Smooth muscle cell of the brain vasculature (primary cell): ENCODE measurements at places on chromosomes 5 and 9.

DNA sequence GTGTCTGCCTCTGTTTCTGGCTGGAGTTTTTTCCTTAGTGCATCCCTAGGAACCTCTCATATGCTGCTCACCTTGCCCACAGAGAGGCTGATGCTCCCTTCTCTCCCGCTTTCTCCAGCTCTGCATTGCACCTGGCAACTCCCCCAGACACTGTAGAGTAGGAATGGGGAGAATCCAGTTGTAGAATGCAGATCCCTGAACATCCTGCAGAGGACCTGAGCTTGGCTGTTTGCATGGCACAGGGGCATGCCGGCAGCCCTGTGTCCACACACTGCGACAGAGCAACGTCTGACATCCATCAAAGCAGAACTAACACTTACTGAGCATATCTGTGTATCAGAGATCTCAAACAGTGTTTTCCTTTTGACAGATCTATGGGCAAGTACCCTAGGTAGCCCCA lies 19.9 kb downstream of the IDNK start:
- DNase-seq: no peak

- DNase-seq: no peak
Observed at GRCh38 chr9:82972446-82972845, 90.5 kb downstream of the RASEF start.

- DNase-seq: no peak
Observed at GRCh38 chr5:27313549-27313948, 275.2 kb upstream of the CDH9 start.

DNA sequence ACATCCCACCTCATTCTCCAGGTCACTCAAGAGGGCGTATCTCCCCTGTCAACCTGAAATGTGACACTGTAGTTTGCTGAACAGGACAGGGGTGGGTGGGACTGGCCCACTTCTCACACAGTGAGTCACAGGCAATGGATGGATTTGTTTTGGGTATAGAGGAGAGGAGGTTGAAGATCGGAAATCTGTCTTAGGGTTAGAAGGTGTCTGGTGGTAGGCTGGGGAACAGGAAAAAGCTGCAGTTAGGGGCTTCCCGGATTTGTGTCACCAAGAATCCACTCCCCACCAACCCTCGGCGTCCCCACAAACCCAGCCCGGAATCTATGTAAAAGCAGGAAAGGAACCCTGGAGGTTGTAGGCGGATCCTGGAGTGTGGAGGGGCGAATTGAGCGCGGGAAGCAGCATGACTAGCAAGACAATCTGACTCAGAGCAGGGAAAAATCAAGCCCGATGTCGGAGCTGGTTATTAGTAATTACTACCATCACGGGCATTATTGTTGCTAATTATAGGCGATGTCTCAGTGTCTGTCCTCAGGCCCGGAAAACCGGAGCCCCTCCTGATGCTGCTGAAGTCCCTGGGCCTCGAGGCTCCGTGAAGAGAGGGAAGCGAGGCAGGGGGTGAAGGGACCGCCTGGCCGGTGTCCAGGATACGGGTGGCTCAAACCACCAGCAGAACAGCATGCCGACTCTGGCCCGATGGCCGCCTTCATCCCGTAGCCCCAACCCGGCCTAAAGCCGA lies 1.7 kb upstream of the IRX1 start:
- no peak for DNase-seq

DNA sequence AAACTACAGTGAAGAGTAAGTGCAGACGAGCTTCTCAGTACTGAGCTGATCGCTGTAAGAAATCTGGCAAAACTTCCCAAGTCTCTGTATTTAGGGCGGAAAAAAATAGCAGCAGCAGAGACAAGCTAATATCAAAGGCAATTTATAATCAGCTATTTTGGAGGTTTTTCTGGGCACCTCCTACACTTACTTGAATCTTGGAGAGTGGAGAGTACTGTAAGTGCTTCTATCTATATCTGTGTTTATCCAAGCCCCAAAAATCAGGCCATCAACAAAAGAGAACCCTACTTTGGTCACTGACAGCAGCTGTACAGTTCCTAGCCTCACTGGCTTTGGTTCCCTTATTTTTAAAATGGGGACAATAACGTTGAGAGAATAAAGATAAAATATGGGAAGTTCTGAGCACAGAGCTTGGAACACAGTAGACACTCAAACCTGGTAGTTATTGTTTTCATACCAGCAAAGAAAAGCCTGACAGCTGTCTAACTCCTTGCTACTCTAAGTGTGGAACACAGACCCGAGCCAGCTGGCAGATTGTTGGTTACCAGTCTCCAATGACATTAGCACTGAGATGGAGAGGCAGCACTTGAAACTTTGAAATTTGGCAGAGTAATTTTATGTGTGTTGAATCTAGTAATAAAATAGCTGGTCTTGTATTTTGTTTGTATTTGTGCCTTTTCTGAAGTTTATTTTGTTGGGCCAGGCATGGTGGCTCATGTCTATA lies 96.0 kb upstream of the SLC28A3 start:
- no peak for DNase-seq

DNA sequence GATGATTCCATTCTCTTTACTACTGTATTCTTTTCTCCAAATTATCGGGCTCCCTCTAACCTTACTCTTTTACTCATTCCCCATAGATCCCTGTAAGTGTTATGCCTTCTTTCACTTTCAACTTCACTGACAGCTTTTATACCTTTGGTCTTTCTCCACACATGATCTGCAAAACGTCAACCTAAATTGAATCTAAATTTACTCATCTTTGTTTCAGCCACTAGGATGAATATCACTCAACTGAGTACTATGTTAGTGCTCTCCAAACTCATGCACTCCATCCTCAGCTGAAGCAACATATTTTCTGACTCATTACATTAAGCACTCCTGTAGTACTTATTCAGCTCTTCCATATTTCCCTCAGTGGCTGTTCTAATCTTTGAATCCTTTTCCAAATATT lies 133.4 kb downstream of the ADAMTS19 start:
- DNase-seq: no peak

DNA sequence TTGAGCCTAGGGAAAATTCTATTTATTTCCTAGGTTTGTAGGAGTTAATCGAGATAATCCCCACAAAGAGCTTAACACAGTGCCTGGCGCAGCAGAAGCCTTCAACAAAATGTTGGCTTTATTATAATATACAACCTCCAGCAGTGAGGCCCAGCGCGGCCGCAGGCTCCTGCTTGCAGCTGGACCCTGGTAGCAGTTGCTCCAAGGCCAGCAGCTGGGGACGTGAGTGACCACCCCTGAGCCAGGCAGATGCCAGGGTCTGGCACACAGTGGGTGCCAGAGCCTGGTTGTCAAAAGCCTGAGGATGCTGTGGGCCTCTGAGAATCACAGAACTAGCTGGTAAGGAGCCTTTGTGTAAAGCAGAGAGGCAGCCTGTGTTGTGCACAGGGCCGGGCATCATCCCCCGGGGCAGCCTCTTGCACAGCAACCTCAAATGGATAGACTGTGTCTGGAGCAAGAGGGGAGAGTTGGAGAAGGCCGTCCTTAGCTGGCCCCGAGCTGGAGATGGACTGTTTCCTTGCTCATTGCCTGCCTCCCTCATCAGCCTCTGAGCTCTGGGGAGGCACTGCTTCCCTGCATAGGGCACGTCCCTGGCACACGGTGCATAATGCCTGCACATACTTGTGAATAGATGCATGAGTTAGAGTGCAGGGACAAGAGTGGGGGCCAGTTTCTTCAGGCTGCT lies 17.3 kb downstream of the CSF1R start:
- DNase-seq: no peak

DNA sequence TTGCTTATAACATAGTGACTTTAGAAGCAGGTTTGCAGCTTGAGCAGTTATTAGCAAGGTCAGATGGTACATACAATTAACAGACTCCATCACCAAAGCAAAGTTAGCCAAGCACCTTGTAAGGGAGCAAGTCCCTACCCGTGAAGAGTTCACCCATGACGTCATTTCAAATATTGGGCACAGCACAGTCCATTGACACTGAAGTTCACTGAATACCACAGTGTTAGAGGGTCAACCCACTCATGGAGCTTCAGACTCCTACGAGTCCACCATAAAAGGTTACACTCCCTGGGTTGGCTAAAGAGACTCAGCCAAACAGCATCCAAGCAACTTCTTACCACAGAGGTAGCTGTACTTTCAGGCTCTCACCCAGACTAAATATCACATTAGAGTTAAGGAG lies 77.5 kb downstream of the GALNT10 start:
- DNase-seq: no peak

GRCh38 chr5:100023536-100023935 lies 511.6 kb upstream of the FAM174A start:
- no peak for DNase-seq

DNA sequence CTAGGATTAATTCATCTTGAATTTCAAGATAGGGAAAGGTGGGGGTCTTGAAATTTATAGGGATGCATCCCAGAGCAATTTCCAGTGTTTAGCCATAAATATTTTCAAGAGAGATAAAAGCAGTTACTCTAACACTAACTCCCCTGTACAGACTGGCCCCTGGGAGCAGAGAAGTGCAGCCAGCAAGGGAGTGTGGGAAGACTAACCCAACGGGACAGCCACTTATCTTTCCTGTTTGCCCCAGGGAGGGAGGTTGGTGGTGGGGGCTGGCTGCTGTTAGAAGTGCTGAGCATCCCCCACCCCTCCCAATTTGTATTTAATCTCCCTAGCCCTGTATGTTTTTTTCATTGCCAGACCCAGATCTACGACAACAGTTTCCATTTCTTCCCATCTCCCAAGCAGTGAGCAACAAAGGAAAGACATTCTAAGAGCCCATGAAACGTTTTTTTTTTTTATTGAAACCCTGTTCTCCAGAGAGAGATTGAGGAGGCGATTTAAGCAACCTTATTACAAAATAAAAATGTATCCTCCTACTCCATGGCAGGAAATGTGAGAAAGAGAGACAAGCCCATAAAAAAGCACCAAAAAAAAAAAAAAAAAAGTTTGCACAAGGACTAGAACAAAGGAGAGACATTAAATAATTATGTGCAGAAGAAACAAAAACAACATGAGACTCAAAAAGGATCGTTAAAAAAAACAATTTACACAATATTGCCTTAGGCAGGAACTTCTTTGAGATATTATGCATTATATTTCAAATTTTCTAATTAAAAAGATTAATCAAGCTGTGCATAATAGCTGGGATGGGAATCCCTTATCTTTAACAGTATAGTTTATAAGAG lies 343.4 kb downstream of the ARHGEF28 start:
- no peak for DNase-seq

GRCh38 chr5:133861161-133861737 lies 107.2 kb downstream of the C5orf15 start:
- no peak for DNase-seq

DNA sequence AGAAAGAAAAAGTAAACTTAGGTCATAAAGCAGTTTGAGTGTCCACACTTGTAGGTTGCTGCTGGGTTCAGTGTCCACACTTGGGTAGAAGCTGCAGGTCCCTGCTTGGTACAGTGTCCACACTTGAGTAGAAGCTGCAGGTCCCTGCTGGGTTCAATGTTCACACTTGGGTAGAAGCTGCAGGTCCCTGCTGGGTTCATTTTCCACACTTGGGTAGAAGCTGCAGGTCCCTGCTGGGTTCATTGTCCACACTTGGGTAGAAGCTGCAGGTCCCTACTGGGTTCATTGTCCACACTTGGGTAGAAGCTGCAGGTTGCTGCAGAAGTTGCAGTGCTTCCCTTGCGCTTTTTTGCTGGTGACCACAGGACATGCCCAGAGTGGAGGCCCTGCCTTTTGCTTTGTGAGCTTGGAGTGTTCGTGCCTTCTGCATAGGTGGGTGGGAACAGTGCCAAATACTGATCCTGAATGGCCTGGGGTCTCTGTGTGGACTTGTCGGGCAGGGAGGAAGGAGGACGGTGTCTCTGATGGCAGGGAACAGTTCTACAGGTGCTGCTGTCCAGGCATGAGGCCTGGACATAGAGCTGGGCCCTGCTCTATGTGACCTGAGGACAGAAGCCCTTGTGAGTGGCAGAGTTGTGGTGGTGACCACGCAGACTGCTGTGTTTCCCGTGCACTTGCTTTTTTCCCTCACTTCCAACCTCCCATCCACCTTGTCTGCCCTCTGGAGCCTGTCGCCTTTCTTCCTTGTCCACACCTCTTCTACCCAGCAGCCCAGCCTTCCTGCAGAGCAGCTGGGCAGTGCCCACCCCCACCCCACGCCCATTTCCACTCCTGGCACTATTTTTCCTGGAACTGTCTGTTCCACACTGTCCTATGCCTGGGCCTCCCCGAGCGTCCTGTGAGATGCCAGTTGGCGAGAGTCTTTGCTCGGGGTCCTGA lies 120.8 kb downstream of the EHMT1 start:
- no peak for DNase-seq

DNA sequence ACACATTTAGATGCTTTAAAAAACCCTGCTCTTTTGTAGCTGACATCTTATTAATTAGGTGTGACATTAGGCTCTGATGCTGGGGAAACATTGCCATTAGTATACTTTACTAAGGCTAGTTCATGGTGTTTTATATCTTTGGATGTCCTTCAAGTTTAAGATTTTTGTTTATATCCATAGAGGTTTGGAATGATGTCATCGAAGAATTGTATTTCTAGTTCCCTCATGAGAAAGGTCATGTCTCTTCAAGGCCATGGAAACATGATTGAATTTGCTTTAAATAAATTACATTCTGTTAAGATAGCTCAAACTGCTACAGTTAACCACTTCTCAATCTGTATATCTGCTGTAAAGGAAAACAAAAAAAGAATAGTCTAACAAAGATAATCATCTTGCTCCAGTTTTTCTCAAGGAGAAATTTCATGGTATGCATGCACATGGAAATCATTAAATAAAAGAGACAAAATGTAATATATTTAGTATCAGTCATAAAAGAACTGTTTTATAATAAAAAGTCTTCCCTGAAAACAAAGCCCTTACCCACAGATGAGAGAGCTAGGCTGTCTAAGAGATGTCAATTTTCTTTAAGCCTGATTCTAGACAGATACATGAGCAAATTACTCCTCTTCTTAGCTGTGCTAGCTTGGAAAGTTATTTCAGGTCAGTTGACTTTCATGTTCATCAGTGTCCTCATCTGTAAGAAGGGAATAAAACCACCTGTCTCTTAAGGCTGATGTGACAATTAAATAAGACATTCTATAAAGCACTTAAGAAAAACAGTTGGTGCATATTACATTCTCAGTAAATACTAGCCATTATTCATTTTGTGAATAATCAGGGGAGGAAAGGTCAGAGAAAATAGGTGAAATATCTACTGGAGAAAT lies 25.0 kb upstream of the STARD4 start:
- no peak for DNase-seq

GRCh38 chr9:16133556-16134227 lies 580.8 kb downstream of the CCDC171 start:
- no peak for DNase-seq

- no peak for DNase-seq
Observed at GRCh38 chr5:9739135-9739534, 109.0 kb upstream of the TAS2R1 start.

DNA sequence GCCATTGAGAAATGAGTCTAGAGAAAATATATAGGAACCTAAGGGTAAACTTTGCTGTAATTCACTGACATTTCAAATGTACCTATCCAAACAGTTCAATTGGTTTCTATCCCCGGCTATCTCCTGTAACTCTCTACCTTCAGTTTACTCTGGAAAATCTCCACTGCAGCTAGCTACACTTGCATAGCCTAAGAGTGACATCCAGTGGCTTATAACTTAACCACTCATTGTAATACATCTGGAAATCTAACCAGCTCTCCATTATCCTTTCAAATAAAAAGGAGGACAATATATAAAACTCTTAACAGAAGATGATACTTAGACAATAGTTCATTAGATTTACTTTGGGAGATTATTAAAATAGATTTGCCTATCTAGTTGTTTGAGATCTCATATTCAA lies 35.3 kb upstream of the SPDL1 start:
- DNase-seq: no peak
